ENCODE measurements at places on chromosomes 12 and 14.

GRCh38 chr14:99757331-99758070 is 35.7 kb upstream of the EML1 start:
- DNase-seq, result peak; percentile 89

DNA sequence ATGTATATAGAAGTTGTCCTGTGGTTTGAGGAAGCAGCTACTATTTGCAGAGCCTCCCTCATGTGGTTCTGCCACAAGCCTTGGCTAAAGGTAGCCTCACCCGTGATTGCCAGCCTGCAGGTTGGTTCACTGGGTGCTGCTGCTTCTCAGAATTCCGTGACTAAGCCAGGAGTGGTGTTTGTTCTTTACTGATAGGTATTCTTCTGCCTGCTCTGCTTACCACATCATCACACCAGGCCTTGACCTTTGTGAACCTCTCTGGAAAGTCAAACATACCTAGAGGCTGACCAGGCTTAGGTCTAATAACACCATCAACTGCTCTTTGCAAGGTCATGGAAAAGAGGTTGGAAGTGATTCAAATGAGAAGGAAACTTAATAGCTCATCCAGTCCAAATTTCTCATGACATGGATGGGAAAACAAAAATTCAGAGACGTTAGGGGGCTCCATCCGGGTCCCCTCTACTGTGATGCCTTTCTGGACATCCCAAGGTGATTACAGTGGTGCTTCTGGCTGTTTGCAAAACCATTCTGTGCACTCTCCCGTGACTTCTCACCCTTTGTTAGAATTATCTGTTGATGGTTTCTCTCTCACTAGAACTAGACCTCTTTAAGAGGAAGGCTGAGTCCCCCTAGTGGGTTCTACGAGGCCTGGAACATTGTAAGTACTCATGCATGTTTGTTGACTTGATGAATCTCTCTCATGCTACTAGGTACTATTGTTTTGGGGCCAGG is 8.5 kb upstream of the SOCS2 start:
- no peak for DNase-seq

- DNase-seq, result no peak
These were observed 195.4 kb upstream of the ARHGAP5 start for GRCh38 chr14:31881531-31882310.

GRCh38 chr14:89598548-89599186 is 181.6 kb upstream of the FOXN3 start:
- DNase-seq, result no peak

GRCh38 chr12:66354291-66354690 is 52.0 kb downstream of the HELB start:
- peak; percentile 53 for DNase-seq

- DNase-seq, result no peak
These were observed 12.0 kb downstream of the AQP6 start for GRCh38 chr12:49984476-49985359.

DNA sequence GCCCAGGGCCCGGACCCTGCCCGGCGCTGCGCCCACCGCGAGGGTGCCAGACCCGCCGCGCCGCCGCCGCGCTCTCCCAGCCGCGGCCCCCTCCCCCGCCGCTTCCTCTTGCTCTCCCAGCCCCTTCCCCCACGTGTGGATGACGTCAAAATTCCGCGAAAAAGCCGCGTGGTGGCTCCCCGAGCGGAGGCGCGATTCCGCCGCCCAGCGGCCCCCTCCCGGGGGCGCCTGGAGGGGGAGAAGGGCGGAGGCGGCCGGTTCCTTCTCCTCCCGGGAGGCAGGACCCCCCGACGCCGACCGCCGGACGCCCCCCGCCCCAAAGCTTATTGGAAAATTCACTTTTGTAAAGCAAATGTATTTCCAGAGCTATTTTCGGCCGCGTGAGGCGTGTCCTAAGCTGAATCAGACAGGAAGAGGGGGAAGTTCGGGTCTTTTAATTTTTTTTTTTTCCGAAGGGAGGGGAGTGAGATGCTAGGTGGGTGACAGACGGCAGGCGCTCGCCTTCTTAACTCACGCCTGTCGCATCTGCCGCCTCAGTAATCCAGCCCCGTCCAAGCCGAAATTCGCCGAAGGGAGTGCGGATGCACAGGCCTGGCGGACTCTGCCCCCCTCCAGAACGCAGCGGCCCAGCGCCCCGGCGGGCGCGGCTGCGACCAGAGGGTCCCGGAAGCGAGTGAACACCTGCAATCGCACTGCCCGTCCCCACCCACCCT is 4.1 kb upstream of the CCND2 start:
- DNase-seq, result no peak

GRCh38 chr14:70905301-70905700 is 2.0 kb upstream of the PCNX1 start:
- DNase-seq, result no peak

GRCh38 chr12:48818831-48819590 is 715 bp downstream of the CACNB3 start:
- no peak for DNase-seq

GRCh38 chr14:65815127-65815526 is 402.6 kb downstream of the FUT8 start:
- no peak for DNase-seq

DNA sequence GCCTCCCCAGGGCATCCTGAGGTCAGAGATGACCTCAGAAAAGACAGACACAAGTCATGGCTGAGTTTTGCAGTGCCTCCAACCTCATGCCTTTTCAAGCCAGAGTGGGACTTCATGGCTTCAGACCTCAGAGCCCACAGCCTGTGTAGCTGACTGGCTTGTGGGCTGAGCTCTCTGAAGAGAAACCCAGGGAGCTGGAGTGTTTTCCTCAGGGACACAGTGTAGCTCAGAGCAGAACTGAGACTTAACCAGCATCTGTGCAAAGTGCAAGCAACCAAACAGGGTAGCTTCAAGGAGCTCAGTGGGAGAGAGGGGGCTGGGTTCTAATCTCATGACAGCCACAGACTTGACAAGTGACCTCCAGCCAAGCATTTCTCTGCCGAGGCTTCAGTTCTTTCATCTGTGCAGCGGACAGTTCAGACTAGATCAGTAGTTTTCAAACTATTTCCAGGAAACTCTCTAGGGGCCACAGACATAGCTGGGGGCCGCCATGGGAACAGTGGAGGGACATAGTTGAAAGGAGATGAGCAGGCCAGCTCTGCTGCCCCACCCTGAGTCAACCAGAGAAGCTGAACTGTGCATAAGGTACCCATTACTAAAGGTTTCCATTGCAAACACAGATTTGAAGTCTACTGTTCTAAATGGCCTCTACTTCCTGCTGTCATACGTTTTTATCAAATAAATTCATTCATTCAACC is 80.0 kb downstream of the LGMN start:
- no peak for DNase-seq

- DNase-seq, result no peak
These were observed 1.6 kb upstream of the DGKA start for GRCh38 chr12:55929306-55929791.

- DNase-seq, result no peak
These were observed 80.8 kb downstream of the CRACR2A start for GRCh38 chr12:3672113-3672509.

GRCh38 chr12:47302111-47302671 is 222.4 kb upstream of the AMIGO2 start:
- no peak for DNase-seq

DNA sequence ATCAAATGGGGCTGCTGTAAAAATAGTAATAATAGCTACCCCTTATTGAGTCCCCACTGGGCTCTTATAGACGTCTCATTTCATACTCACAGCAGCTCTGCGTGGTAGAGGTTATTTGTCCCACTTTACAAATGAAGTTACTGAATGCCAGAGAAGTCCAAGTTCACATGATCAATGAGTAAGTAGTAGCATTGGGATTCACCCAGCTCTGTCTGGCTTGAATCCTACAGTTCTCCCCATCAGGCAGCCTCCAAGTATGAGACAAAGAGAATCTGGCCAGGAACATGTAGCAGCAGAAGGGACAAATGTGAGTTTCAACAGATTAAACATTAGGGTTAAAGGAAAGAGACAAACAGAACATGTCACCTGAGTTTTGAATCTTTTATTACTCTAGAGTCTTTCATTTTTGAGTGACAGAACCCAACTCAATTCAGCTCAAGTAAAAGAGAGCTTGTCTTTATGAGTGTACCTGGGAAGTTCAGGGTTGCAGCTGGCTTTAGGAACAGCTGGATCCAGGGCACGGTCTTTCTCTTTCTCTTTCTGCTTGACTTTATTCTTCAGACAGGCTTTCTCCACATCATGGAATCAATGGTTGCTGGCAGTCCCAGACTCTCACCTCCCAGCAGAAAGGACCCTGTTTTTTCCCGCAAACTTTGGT is 64.1 kb upstream of the JDP2 start:
- no peak for DNase-seq

DNA sequence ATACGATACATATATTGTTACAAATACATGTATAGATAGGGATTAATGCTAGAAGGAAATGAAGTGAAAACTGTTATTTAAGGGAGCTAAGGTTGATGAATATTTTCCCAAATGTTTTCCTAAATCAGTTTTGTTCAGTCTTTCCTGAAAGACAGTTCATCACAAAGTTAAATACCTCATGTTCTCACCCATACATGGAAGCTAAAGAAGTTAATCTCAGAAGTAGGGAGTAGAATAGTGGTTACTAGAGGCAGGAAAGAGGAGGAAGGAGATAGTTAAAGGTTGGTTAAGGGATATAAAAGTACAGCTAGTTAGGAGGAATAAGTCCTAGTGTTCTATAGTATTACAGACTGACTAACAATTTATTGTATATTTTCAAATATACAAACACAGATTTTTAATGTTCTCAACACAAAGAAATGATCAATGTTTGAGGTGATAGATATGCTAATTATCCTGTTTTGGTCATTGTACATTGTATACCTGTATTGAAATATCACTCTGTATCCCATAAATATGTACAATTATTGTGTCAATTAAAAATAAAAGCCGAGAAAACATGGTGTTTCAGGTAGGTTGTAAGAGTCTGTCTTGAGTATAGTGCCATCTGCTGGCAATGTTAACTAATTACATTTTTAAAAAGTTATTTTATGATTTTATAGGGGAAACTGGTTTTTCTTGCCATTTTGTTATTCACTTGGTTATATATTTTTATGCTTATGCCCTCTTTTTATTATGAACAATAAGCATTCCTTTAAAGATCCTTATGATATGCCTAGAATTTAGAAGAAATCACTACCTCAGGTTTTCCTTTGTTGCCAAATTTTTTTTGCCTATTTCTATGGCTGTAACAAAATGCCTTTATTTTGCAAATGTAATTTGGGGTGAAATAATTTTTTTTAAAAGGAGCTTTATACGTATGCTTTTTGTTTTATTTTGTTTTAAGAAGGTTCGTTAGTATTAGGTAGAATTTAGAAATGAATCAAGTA is 26.9 kb downstream of the ZDHHC17 start:
- DNase-seq, result peak; percentile 5

DNA sequence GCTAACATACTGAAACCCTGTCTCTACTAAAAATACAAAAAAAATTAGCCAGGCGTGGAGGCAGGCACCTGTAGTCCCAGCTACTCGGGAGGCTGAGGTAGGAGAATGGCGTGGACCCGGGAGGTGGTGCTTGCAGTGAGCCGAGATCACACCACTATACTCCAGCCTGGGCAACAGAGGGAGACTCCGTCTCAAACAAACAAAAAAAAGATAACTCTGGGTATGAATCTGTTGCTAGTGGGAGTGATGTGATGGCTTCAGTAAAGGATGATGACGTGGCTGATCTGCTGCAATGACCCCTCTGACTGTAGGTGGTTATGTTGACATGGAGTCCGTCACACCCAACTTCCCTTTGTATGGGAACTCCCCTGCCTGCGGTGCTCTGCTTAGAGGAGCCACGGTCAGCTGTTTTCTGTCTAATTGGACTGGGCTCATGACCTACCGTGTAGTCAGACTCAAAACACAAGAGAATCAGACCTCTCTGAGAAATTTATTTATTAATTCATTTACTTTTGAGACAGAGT is 59.1 kb upstream of the MED13L start:
- no peak for DNase-seq
